ENCODE measurements at places on chromosomes 12 and 14.

GRCh38 chr12:48291511-48291910 lies 59.2 kb downstream of the ZNF641 start:
- DNase-seq: no peak

DNA sequence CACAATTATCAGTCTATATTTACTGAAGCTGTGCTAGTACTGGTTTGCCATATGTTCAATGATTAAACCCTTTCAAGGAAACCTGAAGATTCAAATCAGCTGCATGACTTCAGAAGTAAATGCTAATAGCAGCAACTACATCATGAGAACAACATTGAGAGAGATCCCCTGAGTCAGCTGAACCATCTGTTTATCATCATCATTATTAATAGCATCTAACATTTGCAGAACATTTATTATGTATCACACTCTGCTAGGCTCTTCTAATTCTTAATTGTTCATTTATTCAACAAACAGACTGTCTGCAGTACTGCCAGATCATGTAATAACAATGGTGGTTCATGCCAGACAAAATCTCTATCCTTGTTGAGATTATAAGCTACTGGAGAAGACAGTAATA lies 157.4 kb downstream of the KLHL28 start:
- no peak for DNase-seq

- no peak for DNase-seq
These were observed 470.4 kb downstream of the GALC start for GRCh38 chr14:87522575-87522974.

DNA sequence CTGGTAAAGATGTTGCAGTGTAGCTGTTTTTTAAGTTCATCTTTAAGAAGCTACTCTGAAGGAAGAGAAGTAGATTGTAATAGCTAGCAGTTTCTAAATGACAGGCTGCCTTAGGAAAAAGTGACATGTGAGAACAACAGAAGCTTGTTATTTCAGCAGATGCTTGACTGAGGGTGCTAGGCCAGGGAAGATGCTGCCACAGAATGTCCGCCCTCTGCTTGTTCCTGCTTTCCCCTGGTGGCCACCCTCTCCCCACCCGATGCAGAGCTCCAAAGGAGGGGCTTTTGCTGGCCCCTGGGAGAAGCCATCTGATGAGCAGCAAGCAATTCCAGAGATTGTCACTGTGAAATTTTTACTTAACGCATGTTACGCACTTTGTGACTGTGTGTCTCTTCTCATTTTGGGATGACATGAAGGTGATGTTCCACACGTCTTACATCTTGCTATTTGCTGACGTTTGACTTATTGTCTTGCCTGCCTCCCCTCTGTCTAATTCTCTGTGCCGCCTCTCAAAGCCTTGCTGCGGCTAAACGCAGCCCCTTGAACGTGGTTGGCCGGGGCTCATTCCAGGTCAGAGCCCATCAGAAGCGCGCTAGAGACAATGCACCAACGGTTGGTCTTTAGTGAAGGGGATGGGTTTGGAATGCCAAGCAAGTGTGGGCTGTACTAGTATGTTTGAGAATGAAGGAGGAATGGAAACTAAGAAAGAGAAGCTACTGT lies 44.8 kb downstream of the WDR20 start:
- no peak for DNase-seq

- no peak for DNase-seq
These were observed 24.8 kb upstream of the CDKL1 start for GRCh38 chr14:50421499-50421898.

DNA sequence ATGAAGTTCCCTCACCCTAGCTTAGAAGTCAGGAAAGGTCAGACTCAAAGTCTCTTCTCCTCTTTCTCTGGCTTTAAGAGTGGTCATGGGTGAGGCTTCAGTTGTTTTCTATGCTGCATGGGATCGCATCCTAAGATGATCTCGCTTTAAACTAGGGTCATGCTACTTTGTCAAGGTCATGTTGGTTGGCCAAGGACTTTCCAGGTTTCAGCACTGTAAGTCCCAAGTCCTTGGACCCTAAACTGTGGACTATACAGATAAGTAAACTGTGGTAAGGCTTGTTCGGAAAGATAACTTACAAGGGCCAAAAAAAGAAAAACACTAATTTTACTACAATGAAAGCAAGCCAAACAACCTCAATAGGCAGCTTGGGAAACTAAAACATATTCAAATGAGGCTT lies 17.4 kb downstream of the HAL start:
- DNase-seq: no peak

GRCh38 chr14:51547260-51547659 lies 104.5 kb upstream of the FRMD6 start:
- DNase-seq: peak; percentile 94

DNA sequence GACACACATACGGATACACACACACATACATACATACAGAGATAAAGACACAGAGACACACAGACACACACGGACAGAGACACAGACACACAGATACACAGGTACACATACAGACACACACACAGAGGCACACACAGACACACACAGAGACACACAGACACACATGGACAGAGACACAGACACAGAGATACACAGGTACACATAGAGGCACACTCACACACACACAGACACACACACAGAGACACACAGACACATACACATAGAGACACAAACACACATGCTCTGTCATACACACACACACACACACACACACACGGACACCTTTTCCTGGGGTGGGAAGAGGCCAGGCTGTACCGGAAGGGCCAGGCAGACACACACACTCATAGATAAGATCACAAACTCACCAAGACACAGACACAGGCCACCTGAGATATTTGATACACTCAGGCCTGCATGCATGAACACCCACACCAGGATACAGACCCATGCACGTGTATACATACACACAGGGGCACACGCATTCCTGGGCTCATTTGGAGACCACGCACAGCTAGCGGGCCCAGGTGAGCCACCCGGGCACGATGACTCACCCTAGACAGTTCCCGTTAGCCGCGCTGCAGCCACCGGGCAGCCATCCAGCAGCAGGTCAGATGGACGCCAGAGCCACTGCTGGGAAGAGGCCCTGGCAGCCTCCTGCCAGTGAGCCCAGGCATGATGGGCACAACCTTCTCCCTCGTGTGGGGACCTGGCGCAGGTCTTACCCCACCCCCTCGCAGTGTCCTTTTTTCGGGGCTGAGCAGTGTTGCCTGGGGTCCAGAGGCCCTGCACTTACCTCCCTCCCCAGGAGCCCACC lies 1.8 kb upstream of the AHNAK2 start:
- peak; percentile 69 for DNase-seq

- no peak for DNase-seq
These were observed 36.1 kb upstream of the C12orf76 start for GRCh38 chr12:110084314-110085015.

DNA sequence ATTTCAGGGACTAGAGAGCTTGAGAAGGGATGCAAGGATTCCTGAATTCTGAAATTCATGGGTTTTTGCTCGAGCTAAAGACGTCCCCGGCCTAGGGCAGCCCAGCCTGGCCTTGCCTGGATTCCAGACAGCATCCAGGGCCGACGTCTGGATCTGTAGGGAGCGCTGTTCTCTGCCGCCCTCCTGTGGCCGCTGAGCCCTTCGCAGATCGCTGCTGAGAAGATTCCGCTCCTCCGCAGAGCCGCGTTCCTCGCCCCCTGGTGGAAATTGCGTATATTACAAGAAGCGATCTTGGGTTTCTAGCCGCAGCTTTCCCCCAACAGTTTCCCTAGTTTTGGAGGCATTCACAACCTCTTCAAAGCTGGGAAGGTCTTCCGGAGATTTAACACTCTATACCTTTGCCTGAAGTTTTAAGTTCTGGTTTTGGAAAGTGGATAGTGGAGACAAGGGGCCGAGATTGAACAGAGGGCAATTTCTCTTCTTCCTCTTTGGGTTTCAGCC lies 5.1 kb downstream of the CISTR start:
- DNase-seq: peak; percentile 94

- DNase-seq: no peak
These were observed 34.0 kb downstream of the CD9 start for GRCh38 chr12:6234214-6234613.

GRCh38 chr14:50860478-50861086 lies 11.3 kb upstream of the ABHD12B start:
- peak; percentile 76 for DNase-seq

DNA sequence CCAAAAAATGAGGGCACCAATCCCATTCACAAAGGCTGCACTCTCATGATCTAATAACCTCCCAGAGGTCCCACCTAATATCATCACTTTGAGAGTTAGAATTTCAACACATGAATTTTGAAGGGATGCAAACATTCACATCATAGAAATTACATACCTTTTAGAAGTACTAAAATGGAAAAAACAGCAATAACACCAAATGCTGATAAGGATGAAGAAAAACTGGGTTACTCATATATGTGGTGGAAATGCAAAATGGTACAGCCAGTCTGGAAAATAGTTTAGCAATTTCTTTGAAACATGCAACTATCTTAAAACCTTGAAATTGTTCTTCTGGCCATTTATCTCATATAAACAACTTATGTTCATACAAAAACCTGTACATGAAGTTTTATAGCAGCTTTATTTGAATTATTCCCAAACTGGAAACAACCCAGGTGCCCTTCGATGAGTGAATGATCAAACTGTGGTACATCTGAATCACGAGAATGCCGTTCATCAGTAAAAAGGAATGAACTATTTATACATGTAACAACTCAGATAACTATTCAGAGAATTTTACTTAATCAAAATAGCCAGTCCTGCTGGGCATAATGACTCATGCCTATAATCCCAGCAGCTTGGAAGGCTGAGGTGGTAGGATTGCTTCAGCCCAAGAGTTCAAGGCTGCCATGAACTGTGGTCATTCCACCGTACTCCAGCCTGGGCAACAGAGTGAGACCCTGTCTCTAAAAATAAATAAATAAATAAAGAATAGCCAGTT lies 109.4 kb upstream of the SSTR1 start:
- peak; percentile 50 for DNase-seq

DNA sequence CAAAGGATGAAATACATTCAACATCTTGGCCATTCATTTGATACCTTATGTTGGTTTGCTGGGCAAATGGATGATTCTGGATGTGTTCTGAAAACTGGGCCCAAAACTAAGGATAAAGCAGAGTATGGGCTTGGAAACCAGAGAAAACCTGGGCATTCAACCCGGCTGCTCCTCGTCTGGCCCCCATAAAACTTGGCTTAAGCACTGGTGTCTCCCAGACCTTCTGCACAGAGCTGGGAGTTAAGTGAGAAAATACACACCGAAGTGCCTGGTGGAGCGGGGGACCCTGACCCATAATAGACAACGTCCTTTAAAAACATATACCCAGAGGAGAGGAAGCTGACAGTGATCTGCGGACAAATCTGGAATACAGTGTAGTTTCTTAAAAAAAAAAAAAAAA lies 112.5 kb downstream of the FOXN3 start:
- DNase-seq: no peak

DNA sequence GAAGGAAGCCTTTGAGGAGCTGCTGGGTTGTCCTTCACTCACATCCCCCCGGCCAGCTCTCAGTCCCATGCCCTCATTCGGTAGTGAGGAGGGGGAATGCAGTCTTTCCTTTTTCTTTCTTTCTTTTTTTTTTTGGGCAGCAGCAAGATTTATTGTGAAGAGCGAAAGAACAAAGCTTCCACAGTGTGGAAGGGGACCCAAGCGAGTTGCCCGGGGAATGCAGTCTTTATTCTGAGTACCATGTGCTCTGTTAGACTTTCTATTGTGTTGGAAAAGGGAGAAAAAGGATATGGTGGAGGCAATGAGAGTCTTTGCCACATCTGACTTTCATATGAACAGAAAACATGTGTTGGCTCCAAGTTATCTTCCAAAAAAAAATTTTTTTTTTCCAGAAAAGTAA lies 29.9 kb upstream of the YARS2 start:
- DNase-seq: no peak

- DNase-seq: no peak
These were observed 91.9 kb downstream of the CRACR2A start for GRCh38 chr12:3661028-3661427.

- no peak for DNase-seq
These were observed 55.1 kb downstream of the PRIMA1 start for GRCh38 chr14:93733231-93733630.

- DNase-seq: no peak
These were observed 97.0 kb upstream of the NEDD1 start for GRCh38 chr12:96810057-96810456.

DNA sequence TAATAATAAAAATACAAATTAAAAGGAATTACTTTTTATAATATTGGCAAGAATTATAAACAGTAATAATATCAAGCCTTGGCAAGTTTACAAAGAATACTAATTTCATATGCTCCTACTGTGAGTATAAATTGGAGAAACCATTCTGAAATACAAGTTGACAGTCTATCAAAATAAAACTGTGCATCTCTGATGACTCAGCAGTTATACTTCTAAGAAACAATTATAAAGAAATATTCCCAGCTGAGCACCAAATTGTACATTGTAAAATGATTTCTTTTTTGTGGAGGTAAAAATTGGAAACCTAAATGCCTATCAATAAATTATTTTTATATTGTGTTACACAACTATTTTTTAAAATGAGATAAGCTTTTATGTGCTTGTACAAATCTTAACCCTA lies 35.5 kb upstream of the KCNC2 start:
- no peak for DNase-seq

DNA sequence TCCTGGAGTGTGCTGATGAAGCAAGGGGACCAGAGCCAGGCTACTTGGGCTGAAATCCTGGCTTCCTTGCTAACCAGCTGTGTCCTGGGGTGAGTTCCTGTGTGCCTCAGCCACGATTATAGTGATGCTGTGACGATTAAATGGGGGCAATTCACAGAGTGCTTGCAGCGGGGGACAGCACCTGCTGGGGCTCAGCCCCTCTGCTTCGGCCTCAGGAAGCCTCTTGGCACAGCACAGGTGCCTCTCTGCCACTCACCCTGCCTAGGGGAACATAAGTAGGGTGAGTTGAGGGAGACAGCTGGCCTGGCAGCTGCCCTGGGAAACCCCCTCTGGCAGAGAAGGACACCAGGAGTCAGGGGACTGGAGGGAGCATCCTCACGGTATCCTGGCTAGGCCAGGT lies 9.4 kb downstream of the KRT80 start:
- DNase-seq: no peak

DNA sequence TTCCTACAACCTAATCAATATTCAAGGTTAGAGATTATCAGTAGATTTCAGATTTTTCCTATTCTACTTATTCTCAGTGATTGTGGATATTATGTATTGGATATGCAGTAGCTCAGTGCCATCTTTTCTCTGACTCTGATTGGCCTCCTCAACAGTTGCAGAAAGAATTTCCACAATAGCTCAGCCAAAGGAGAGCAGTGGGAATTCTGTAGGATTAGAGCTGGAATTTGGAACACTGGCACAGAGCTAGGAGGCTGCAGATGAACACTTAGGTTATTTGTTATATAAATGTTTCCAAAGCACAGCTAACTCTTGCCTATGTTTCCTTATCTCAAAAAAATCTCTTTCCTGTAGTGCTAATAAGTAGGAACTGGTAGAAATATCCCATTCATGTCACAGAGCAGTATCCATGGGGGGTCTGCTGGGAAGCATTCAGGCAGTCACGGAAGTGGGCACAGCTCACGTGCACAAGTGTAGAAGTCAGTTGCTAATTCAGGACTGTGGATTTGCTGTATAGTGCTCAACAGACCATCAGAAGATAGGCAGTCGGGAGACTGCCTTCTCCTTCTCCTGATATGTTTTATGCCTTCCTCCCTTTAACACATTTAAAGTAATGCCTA lies 116.2 kb upstream of the TMEM260 start:
- DNase-seq: no peak
